ENCODE measurements at places on chromosomes 5 and 9.

GRCh38 chr9:134253606-134254205, 72.5 kb upstream of the RXRA start:
- no peak for DNase-seq

DNA sequence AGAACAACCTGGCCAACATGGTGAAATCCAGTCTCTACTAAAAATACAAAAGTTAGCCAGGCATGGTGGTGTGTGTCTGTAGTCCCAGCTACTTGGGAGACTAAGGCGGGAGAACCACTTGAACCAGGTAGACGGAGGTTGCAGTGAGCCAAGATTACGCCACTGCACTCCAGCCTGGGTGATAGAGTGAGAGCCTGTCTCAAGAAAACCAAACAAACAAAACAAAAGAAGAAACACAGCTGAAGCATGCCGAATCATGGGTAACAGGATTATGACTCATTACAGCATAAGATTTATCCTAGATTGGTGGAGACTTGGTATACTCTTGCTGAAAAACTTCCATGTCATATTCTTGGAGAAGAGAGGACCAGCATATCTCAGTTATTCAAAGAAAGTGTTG, 236.7 kb upstream of the CCNH start:
- DNase-seq = no peak

- DNase-seq = peak; percentile 97
Observed at GRCh38 chr9:92119586-92119985, 4.4 kb upstream of the SPTLC1 start.

- DNase-seq = no peak
Observed at GRCh38 chr5:14497311-14497710, 84.3 kb upstream of the OTULINL start.

- no peak for DNase-seq
Observed at GRCh38 chr9:91119679-91120078, 242.0 kb downstream of the AUH start.

- peak; percentile 68 for DNase-seq
Observed at GRCh38 chr5:9437741-9438240, 108.1 kb downstream of the SEMA5A start.

DNA sequence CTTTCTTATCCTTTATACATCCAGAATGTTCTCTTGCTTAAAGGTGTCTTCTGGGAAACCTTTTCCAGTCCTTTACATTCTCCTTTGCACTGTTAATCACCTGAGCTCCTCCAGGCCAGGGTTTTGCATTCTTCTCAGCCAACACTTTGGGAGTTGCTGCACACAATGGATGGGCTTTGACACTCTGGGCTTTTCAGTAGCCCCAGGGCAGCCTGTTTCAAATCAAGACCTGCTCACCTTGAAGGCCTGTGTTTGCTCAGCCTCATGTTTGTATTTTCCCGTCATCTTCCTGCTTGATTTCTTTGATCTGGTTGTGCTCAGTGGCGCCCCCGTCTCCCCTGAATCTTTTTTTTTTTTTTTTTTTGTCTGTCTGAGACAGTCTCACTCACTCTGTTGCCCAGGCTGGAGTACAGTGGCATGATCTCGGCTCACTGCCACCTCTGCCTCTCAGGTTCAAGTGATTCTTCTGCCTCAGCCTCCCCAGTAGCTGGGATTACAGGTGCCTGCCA, 41.0 kb downstream of the DMRT1 start:
- no peak for DNase-seq

DNA sequence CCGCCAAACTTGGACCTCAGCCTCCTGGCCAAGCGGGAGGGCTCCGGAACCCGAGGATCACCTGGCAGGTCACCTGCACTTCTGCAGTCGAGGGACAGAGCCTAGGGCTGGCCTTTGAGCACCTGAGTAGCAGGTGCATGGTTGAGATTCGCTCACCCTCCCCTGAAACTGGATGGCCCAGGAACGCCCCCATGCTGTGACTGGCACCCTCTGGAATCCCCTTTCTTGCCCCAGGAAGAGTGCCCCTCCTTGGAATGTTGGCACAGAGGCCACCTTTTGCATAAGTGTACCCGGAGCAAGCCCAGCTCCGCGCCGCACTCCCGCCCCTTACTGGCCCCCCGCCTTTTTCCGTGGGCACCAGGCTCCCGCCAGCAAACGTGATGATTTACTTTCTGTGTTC, 112.5 kb upstream of the IER5L start:
- no peak for DNase-seq

DNA sequence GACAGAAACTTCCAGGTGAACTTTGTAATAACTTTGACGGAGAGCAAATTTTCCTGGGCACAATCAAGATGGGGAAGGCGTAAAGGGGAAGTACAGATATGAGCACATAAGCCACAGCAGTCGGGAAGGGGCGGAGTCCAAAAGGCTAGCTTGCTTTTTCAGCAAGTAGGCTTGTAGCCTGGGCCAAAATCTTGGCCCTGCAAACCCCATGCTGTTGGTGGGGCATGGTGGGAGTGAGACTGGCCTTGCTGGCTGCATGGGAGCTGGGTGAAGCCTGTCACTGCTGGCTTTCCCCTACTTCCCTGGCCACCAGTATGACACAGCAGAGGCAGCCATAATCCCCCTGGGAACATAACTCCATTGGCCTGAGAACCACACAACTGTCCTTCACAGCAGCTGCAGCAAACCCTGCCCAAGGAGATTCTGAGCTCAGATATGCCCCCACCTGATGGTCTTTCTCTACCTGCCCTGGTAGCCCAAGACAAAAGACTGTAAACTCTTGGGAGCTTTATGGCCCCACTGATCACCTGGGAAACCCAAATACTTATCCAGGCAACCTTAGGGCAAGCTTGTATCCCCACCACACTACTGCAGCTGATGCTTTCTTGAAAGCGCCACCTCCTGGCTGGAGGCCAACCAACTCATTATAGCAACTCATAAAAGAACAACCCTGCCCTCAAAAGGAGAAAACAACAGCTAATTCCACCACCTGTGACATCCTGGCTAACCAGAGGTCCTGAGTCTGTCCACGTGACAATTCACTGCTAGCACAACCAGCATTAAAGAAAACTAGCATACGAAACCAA, 24.0 kb downstream of the DCTN4 start:
- peak; percentile 83 for DNase-seq

- no peak for DNase-seq
Observed at GRCh38 chr5:41641621-41642020, 131.2 kb upstream of the PLCXD3 start.

DNA sequence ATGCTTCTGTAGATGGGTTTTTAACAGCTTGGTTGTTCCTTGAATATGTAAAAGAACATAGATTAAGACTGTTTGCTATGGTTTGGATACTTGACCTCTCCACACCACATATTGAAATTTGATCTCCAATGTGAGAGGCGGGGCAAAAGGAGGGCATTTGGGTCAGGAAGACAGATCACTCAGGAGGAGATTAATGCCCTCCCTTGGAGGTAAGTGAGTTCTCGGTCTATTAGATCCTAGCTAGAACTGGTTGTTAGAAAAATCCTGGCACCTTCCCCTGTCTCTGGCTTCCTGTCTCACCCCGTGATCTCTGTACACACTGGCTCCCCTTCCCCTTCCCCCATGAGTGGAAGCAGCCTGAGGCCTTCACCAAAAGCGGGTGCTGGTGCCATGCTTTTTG, 281.1 kb upstream of the ANKRD55 start:
- DNase-seq = no peak

GRCh38 chr5:52805615-52806014, 17.9 kb downstream of the ITGA1 start:
- no peak for DNase-seq

DNA sequence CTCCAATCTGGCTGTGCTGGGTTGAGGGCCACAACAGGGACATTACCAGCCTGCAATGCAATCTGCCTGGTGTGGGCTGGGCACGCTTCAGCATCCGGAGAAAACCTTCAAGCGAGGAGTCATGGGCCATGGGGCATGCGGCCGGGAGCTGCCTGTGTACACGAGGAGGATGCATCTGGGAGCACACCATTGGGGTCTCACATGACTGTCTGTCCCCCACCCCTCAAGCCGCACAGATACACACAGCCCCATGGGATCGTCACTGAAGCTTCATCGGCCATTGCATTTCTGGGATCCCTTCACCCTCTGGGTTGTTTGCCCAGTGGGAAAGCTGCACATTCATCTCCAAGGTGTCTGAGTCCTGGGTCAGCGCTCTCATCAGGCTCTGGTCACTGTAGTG, 9.9 kb downstream of the LCN1 start:
- no peak for DNase-seq

- DNase-seq = no peak
Observed at GRCh38 chr5:132291026-132291425, 3.2 kb upstream of the SLC22A4 start.

GRCh38 chr5:57653636-57654290, 171.2 kb upstream of the ACTBL2 start:
- DNase-seq = no peak

DNA sequence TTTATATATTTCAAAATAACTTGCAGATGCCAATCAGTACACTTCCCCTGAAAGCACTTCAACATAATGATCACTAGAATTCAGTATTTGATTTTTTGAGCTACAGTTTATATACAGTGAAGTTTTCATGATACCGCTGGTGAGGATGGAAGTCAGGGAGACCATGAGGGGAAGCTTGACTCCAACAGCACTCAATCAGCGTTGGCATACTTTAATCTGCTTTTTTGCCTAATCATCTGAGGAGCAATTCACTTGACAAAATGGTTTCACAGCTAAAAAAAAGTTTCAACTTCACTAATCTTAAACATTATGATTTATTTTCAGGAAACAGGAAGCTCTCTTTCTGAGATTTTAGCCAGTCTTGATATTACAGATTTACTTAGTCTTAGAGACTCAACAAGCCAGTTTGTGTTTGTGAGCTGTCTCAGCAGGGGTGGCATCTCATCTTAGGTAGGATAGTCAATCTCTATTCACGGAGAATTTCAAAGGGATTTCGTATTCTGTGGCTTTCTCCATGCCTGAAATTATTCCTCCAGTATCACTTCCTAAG, 111.4 kb upstream of the ARRDC3 start:
- DNase-seq = no peak

DNA sequence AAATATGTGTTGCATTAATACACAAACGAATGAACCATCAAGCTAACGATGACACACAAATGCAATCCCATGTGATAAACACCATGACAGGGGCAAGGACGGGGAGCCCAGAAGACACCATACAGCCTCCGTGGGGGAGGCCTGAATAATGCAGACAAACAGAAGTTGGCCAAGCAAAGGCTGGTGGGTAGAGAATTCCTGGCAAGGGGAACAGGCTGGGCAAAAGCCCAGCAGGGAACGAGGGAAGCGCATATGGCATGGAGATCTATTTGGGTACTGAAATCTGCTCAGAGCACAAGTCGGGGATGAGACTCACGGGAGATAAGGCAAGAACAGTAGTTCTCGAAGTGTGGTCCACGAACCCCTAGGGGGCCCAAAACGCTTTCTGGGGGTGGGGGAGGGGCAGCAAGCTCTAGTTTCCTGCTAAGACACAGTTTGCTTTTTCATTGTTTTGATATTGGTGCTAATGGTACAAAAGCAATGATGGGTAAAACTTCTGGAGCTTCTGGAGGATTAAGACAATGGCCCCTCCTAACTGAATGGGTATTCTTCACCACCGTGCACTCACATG, 42.9 kb upstream of the FBXW11 start:
- no peak for DNase-seq

DNA sequence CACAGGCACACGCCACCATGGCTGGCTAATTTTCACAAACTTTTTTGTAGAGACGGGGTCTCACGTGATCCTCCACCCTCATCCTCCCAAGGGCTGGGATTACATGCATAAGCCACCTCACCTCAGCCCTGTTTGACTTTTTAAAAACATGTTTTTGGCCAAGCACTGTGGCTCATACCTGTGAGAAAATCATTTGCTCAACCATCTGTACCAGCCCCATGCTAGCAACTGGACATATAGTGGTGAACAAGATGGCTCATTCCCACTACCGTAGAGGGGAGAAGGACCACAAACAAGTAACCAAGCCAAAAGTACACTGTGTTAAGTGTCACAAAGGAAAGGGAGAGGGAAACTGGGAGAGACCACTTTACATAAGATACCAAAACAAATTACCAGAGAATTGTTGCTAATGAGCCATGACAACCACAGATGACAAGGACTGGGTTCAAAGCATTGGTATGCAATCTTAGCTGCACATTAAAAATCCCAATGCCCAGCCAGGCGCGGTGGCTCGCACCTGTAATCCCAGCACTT, 19.2 kb downstream of the PPP2CA start:
- no peak for DNase-seq
